ENCODE measurements at places on chromosomes 5 and 9. TPM values are rescaled to one million over a fixed set of nuclear protein-coding genes. Genes with fewer than 3 reads are reported as not detected.

Gene MARVELD2
- total RNA-seq = 19.7 TPM

Gene GAPT
- 1.3 TPM for total RNA-seq

Gene NIM1K
- total RNA-seq = not detected

Gene DPH7
- total RNA-seq = 46.5 TPM

Gene HACD4
- 1.8 TPM for total RNA-seq

Gene PPP3R2
- total RNA-seq = not detected

Gene UGCG
- 26.2 TPM for total RNA-seq

Data from body of pancreas (tissue), 4 donors.